COLO829 (cell line): ENCODE measurements at places on chromosomes 12 and 14.

DNA sequence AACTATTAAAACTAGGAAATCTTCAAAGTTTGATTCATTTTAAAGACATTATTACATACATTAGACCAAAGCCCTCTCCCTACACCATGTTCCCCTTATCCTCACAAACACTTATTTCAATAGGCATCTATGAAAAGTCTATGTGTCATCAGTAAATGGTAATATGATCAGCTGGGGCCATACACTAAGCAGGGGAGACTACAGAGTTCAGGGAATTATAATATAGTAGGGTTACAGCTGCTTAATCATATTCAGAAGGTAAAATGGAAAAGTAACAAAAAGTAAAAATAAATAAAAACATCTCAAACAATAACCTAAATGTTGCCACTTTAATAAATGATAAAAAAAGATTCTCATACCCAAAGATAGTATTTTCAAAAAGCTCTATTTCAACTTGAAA, 29.1 kb downstream of the PAWR start:
- DNase-seq = no peak

- DNase-seq = no peak
These were observed 134.9 kb upstream of the MAX start for GRCh38 chr14:65237023-65237814.

- DNase-seq = no peak
These were observed 114.3 kb downstream of the SLC15A5 start for GRCh38 chr12:16163146-16163545.

- DNase-seq = no peak
These were observed 34.6 kb downstream of the NCKAP5L start for GRCh38 chr12:49793620-49794019.

DNA sequence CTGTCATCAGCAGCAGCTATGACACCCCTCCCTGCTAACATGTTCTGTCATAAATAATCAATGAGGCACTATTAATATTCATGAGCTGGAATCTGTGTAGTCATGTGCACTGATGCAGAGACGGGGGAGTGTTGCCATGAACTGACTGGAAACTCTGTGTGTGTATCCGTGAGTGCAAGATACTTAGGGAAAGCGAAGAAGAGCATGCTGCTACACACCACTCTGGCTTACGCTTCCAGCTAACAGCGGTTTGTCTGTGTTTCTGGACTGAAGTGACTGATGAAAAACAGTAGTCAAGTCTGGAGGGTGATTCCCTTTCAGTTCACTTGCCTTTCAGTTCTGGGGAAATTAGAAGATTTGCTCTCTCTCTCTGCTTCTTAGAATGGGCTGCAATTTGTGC, 249.4 kb downstream of the PDZRN4 start:
- DNase-seq = no peak

GRCh38 chr12:83210933-83211332, 524.2 kb downstream of the TMTC2 start:
- DNase-seq = no peak

- DNase-seq = no peak
These were observed 15.2 kb downstream of the ACIN1 start for GRCh38 chr14:23079716-23080115.

DNA sequence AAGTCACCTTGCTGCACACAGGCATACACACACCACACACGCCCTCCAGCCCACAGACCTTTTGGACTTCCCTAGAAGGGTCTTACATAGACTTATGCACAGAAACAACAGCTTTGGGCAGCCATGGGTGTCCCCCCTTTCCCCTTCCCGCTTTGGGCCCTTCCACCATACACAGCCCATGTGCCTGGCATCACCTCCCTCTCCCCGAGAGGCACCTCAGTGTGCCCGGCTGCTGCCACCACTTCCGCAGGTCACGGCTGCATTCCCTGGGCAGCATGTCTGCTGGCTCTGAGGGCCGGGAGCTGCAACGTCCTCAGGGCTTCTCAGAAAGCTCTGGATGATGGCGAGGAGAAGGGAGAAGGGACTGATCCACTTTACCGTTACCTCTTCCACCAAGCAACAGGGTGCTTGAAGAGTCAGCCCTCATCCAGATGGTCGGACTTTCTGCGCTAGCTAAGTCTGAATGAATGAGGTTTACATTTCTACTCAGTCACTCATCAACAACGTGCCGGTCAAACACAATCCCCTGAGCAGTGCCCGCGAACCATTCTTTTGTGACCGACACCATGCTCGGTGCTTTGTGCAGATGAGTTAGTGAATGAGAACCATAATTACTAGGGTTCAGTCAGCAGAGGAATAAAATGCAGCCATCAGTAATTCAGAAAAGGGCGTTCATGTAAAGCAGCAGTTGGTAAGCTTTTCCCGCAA, 72.2 kb upstream of the BCL11B start:
- no peak for DNase-seq

- peak; percentile 78 for DNase-seq
These were observed 57.6 kb downstream of the NCOR2 start for GRCh38 chr12:124509676-124510300.

DNA sequence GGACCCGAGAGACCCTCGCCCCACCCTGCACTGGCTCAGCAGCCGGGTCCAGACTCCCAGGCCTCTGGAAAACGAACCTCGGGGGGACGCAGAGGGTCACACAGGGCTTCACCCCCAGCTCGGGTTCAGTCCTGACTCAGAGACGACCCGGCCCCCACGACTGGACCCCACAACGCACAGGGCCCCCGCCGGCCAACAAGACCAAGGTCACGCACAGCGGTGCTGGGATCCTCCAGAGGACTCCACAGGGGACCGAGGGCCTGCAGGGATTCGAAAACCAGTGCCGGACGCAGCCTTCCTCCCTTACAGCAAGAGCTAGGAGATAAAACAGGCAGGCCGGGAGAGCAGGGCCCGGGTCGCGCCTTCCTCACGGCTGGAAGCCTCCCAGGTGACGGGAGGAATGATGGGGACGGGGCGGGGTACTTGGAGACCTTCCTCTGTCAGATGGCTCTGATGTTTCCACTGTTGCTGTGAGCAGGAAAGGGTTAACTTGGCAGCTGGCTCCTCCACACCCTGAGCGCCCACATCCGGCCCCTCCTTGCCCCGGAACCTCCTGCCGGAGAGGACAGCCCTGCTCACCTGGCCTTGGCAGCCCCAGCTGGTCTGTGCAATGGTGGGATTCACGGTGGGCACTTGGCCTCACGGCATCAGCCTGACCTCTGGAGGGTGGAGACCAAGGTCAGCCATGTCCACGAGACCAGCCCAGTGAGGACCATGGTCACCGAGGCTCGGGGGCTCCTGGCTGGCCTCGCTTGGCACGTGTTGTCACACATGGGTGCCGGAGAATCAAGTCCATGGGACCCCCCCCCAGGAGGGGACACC, 46.2 kb downstream of the GALNT9 start:
- no peak for DNase-seq

DNA sequence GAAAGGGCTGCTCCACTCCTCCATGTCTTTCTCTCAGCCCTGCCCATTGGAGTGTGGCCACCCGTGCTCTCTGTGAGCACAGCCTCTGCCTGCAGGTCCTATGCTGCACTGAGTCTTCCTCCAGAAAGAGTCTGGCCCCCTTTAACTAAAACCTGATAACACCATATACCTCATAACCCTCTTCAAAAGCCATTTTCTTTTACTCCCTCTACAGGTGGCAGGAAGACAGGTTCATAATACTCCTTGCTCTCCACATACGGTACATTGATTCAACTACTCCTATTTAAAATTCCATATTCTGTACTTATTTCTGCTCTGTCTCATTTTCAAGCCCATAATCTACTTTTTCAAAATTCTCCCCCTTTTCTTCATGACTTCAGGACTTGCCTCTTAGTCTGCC, 144.0 kb downstream of the HELB start:
- DNase-seq = no peak

- DNase-seq = peak; percentile 28
These were observed 35.6 kb downstream of the CHGA start for GRCh38 chr14:92958373-92959188.

DNA sequence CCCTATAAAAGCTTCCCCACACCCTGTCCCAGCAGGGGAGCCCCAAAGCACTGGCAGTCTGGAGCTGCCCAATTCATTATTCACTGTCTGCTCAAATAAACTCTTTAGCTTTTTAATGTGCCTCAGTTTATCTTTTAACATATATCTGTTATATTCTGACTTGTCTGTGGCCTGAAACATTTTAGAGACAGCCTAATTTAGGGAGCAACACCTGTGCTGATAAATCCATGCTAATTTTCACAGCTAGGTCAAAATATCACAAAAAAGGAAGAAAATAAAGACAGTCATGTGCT, 32.9 kb downstream of the TMTC1 start:
- no peak for DNase-seq

GRCh38 chr14:72000907-72001306, 68.7 kb downstream of the RGS6 start:
- no peak for DNase-seq

GRCh38 chr12:116677202-116677661, 60.6 kb downstream of the SPRING1 start:
- no peak for DNase-seq

DNA sequence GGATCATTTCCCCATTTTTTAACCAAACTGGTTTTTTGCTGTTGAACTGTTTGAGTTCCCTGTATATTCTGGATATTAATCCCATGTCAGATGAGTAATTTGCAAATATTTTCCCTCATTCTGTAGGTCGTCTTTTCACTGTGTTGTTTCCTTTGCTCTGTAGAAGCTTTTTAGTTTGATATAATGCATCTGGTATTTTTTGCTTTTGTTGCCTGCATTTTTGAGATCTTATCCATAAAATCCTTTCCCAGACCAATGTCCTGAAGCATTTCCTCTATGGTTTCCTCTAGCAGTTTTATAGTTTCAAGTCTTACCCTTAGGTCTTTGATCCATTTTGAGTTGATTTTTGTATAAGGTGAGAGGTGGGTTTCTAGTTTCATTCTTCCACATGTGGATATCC, 71.3 kb downstream of the LRP6 start:
- DNase-seq = no peak

DNA sequence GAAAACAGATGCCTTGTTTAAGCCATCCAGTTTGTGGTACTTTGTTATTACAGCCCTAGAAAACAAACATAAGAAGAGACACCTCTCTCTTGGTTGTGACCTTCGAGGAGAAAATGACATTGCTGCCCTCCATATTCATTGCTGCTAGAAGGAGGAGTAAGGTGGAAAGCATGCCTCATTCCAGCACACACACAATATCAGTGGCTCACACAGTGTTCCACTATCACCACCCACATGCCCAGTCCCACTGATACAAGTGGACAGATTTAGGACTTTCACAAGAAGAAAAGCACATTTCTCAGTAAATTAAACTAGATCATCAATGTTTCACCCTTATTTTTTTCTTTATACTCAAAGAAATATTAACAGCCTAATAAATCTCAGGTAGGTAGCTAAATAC, 143.6 kb downstream of the PHLDA1 start:
- no peak for DNase-seq

DNA sequence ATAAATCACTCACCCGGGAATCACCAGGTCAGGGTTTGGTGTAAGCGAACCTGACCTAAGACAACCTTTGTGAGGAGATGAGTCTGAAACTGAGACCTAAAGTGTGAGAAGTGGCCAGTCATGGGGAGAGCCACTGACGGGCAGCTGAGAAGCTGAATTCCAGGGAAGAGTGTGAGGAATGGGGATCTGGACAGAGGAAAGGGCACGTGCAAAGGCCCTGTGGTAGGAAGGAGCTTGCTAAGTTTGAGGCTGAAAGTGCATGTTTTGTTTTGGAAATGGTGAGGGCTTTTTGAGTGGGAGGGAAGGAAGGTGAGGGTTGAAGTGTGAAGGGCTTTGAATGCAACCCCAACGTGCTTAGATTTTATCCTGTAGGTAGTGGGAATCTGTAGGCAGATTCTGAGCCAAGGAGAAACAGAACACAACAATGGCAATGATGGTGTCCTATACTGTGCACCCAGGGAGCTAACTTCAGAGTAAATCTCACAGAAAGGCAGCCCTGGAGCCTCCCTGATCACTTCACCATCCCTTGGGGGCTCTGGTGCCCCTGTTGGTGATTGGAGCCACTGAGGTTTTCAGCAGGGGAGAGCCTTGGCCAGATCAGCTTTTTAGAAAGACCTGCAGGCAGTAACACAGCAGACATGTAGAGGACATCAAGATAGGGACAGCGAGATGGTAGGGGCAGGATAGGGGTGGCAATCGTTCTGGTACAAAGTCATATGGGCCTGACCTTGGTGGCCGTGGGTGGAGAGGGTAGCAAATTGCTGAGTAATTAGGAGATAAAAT, 37.5 kb upstream of the CHGA start:
- DNase-seq = no peak

DNA sequence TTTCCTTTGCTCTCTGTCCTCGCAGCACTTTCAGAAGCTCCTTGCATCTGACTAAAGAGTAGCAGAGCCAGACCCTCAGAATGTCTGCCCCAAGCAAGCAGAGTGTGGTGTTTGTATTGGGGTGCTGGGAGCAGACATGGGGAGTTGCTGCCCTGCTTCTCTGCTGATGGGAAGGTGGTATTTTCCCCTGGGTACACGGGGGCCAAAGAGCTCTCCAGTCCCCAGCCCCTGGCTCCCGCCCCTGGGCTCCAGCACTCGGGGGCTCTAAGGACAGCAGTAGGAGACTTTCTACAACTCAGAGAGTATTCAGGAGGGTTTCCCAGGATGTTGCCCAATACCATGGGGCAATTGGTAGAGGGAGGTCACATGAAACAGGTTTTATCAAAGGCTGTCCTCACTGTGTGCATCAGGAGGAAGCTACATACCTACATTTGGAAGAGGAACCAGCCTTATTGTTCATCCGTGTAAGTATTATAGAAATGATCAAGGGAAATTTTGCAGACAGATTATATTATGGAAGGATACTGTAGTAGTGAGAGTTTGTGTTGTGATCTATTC, 50.3 kb downstream of the DAD1 start:
- no peak for DNase-seq

DNA sequence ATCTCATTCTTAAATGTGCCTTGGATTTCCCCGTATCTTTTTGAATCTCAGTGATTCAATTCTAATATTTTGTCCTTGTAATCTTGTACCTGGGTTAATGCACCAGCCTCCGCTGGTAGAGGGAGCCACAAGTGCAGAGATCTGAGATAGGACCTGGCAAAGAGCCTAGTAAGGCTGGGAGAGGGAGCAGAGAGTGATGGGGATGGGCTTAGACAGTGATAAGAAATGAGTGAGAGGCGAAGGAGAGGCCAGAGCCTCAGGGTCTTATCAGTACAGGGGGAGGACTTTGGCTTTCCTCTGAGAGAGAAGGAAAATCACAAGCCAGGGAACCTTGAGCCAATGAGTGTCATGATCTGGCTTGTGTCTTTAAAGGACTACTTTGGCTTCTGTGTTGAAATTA, 30.5 kb upstream of the LMNTD1 start:
- DNase-seq = no peak

DNA sequence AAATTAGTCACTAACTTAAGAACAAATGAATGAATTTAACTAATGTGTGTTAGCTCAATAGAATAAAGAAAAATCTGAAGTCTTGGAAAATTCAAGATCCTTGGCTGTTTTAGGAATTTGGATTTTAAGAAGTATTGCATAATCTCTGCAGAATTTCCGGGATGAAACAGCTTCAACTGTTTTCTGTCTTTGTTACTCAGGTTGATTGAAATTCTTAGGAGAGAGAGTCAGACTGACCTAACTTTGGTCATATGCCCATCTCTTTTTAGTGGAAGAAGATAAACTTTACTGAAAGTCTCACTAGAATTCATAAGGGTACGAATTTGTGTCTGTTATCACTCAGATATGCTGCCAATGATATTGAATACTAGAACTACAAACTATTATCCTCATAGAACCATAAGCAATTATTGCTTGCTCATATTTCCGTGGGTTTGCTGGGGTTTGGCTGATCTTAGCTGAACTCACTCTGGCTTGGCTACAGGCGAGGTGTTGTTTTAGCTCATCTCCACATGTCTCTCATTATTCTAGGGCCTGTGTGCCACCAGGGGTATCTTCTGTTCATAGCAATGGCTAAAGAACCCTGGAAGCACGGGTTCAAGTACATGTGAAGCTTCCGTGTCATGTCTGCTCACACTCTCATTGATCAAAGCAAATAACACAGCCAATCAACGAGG, 257.4 kb upstream of the NOVA1 start:
- DNase-seq = no peak
